Liver (tissue), 10 donors: ENCODE measurements at places on chromosomes 13 and 19.

GRCh38 chr13:97108530-97108900 is 113.6 kb upstream of the MBNL2 start:
- no peak for DNase-seq

DNA sequence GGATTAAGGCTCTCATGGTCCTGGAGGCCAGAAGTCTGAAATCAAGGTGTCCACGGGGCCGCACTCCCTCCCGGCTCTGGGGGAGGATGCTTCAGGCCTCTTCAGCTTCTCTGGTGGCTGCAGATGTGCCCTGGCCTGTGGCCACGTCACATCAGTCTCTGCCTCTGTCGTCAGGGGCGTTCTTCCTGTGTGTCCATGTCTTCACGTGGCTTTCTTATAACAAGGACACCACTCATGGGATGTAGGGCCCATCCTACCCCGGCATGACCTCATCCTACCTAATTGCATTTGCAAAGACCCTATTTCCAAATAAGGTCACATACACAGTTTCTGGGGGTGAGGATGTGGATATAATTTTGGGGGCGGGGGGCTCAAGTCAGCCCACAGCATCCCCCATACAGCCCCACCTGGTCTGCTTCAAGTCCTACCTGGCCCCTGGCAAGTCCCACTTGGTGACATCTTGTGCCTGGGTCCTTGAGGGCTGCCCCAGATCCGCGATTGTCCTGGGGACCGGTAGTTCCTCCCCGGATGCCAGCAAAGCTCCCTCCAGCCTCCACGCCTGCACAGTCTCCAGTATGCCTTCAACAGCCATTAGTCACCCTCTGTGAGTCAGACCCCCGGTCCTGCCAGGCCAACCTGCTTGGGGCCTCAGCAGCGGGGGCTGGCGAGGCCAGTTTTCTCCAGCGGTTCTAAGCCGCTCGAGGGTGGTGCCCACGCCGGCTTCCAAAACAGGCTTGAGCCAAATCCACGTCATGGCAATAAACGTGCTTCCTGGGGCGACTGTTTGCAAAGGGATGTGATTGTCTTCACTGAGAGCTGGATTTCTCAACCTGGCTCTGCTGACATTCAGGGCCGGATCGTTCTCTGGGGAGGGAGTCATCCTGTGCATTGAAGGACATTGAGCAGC is 32.2 kb downstream of the MYO9B start:
- DNase-seq, result no peak

GRCh38 chr19:23957660-23958281 is 43.1 kb downstream of the ZNF726 start:
- no peak for DNase-seq

- DNase-seq, result no peak
Measured at GRCh38 chr13:25171517-25172302, at the start of gene AMER2. Gene AMER2, minus strand, starts transcription at chr13:25172288. Its CDS starts 669 bp downstream, at chr13:25171619.

- no peak for DNase-seq
Measured at GRCh38 chr13:34207334-34207733, 389.4 kb downstream of the RFC3 start.

DNA sequence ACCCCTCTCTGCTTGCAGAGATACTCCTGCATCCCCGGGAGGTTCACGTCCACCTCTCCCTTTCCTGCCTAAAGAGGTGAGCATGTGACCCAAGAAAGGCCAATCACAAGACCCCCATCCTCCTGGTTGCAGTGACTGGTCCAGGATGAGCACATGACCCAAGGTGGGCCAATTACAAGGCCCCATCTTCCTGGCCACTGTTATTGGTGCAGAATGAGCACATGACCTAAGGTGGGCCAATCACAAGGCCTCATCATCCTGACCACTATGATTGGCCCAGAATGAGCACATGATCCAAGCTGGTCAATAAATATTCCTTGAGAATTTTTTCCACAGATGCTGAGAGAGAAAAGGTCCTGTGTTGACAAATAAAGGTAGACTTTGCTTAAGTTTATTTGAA is 350.7 kb downstream of the EFNB2 start:
- no peak for DNase-seq

DNA sequence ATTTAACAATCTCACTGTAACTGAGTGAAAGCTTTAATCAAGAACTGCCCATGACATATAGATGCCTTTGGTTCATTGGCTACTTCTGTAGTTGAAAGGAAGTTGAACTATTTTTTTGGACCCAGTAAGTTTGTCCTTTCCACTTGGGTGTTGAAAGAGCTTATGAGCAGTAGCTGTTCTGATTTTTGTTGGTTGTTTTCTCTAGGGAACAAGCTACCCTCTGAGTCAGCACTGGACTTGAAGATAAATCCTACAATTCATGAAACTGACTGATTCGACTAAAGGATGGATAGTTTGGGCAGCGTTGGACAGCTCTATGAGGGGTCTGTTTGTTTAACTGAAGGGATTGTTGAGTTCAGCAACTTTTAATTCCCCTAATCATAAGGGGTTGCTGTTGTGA is 101.0 kb downstream of the PAN3 start:
- no peak for DNase-seq

GRCh38 chr19:19540064-19540714 is 2.1 kb downstream of the CILP2 start:
- DNase-seq, result peak; percentile 95

DNA sequence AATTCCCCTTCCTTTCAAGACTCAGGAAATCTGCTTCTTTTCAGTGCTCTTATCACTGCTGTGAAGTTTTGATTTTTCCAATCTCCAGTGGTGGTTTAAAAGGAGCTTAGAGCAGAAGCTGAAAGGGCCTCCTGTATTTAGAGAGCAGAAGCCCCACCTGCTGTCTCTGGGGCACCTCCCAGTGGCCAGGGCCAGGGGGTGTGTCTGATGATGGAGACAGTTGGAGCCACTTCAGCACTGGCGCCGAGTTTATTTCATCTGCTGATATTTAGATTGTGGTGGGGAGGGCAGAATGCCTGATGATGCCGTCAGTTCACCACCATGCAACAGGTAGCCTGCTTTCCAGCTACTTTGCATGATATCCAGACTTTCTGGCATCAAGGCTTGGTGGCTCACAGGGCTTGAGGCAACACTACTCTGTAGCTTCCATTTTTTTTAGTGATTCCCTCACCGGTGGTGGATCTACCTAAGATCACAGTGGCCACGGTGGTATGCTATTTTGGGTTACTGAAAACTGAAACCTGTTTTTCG is 371.9 kb downstream of the KCNRG start:
- DNase-seq, result no peak

DNA sequence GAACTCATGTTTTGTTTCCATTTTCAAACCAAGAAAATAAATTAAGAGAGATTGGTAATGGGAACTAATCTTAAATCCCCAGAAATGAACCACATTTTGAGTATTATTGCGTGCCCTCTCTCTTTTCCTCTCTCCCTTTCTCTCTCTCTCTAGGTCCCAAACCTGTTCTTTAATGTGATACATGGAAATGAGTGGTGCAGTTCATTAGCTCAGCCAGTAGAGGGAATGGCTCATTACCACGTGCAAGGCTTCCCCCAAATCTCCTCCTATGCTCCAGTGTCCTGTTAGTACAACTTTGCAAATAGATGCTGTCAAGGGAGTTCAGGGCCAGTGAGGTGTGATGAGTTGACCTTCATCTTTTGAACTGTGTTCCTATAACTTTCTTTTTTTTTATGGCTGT is 178.4 kb downstream of the FGF9 start:
- DNase-seq, result no peak

- DNase-seq, result no peak
Measured at GRCh38 chr13:40660692-40661091, 5.7 kb downstream of the FOXO1 start.

GRCh38 chr13:109779074-109779473 is 7.3 kb downstream of the IRS2 start:
- no peak for DNase-seq

DNA sequence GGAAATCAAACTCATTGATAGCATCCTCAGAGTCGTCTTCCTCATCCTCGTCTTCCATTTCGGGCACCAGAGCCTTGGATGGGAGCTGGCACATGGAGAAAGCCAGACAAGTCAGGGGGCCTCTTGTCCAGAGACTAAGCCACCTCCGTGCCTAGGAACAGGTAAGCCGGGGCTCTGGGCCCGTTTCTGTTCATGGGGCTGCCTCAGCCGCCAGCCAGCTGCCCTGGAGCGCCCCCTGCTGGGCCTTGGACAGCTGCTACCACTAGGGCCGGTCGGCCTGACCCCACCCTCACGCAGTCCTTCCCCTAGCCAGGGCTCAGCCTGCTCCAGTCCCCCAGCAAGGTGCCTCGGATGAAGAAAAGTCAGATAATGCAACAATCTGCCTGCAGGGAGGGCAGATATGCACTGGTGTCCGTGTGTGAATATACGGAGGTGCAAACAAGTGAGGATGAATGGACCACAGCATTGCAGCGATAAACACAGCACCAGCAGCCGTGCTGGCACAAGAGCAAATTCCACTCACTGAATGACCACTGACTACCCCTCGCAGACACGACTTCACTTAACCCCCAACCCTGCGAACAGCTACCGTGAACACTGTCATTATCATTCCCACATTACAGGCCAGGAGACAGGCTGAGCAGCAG is 11.9 kb upstream of the PRKD2 start:
- DNase-seq, result peak; percentile 89

DNA sequence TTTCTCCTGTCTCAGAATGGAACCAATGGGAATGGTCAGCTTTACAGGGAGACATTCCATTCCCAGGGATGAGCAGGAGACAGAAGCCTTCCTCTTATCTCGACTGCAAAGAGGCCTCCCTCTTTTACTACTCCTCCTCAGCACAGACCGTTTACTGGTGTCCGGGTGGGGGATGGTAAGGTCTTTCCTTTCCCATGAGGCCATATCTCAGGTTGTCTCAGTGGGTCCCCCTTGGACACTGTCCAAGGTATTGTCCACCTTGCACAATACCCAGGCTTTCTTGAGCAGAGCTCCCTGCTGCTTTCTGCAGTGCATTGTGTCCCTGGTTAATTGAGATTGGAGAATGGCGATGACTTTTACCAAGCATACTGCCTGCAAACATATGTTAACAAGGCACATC is 7.5 kb upstream of the ZNF808 start:
- DNase-seq, result no peak

DNA sequence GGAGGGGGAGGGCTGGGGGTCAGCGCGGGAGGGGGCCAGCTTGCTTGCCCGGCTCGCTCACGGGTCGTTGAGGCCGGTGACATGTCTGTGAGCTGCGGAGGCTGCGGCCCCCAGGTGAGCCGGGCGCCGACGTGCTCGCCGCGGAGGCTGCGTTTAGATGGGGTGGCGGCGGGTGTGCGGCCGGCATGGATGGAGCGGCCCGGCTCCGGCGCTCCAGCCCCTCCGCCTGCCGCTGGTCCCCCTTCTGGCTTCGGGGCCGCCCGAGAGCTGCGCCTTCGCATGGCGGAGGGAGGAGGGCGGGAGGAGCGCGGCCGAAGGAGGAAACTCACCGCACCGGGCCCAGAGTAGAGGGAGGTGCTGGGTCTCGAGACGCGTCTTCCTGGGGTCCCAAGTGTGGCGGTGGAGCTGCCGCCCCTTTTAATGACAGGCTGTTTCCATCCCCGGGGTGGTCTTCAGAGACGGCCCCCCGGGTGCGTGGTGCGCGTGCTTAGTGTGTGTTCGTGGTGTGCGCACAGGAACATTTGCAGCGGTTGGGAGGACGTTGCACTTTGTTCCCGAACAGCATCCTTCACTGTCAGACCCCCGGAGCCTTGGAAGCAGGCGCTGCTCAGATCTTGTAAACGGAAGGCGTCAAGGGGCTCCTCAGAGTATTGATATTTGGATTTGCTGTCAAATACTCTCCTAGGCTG is at the start of gene AKAP11:
TSS of gene AKAP11 (plus strand) at position 38 of the 689 bp plus-strand sequence. CDS start 14,197 bp downstream, outside the sequence.
- peak; percentile 61 for DNase-seq

- no peak for DNase-seq
Measured at GRCh38 chr13:39364947-39365468, 238.0 kb downstream of the LHFPL6 start.

DNA sequence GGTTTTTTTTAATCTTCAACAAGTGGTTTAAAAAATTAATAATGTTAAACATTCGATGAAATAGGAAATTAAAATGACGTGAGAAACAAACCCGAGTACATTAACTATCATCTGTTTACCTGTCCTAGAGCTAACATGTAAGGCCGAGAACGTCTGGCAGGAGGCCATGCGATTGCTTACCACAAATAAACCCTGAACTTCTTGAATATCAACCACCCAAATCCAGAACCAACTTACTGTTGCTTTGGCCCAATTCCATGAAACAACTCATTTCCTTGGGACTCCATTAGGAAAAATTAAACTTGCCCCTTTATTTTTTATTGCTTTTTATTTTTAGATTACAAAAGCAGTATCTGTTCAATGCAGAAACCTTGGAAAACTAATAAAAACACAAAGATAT is 228.9 kb upstream of the IRS2 start:
- no peak for DNase-seq

DNA sequence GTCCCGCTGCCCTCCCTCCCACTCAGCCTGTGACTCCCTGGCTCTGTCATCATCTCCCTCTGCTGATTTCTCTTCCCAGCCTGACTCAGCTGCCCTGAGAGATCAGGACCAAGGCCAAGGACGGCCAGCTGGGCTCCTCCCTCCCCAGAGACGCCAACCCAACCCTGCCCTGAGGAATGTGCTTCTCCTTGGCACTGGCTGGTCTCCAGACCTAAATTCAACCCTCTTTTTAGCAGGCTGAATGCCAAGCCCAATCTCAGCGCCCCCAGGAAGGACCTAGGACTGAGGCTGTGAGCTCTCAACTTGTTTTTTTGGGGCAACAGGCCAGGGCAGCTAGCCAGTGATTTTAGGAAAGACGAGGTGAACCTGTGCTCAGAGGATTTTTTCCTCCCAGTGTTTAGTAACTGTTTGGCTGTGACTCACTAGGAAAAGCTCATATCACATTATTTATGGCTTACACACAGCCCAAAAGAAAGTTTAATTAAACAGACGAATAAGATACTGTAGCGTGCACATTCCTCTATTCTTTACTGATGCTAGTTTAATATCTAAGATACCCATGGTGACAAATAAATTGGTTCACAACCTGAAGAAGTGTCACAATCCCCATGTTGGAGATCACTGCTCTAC is 7.4 kb upstream of the IGFL1 start:
- DNase-seq, result no peak

DNA sequence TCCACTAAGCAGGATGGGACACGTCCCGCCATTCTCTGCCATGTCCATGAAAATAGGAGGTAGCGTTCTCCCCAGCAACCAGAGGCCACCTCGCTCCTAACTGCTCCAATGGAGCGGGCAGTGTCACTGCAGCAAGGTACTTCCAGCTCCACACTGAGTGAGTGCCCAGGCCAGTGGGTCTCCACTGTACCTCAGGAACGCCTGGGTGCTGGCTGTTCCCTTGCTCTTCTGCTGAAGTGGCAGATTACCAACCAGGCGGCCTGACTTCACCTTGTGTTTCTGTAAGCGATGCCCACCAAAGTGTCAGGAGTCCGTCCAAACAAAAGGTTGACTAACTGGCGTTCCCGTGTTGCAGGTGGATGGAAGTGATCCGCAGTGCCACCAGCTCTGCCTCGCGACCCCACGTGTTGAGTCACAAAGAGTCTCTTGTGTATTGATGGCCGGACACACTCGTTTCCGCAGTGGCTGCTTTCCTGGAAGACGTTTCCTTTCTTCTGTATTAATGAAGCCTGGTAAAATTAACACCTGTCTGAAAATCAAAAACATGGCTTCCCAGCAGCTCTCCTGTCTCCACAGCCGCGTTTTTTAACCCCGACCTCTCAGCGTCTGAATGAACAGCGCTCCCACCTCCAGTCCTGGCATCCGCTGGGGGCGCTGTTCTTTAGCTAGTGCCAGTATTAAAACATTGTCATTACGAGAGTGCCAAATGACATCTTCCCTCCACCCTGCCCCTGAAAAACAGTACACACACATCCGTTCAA is 128.8 kb downstream of the STK24 start:
- no peak for DNase-seq
